ENCODE measurements at places on chromosomes 16 and 17.
A peak's percentile ranks its signal among the peaks of the same experiment; 100 is the strongest.

DNA sequence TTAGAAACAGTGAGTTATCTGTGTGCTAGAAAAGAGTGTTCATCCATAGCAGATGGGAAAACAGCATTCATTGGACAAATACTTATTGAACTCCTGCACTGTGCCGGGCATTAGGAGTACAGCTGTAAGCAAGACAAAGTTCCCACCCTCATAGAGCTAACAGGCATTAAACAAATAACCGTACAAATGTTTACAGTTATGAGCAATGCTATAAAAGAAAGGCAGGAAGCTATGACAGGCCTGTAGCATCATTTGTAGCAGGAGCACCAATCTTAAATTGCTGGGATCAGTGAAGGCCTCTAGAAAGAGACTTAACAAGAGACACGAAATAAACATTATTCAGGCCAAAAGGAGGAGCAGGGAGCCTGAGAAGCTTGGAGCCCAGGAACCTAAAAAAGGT lies 15.6 kb downstream of the SDR42E1 start:
- DNase-seq: no peak

GRCh38 chr17:78337244-78338109 lies 22.4 kb downstream of the SOCS3 start:
- no peak for DNase-seq

DNA sequence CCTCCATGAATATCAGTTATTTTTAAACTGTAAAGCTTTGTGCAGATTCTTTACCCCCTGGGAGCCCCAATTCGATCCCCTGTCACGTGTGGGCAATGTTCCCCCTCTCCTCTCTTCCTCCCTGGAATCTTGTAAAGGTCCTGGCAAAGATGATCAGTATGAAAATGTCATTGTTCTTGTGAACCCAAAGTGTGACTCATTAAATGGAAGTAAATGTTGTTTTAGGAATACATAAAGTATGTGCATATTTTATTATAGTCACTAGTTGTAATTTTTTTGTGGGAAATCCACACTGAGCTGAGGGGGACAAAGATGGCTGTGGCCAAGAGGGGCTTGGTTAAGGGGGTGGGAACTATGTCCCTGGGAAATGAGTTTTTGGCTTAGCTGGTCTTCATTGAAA lies 2.3 kb downstream of the CCL11 start:
- no peak for DNase-seq

GRCh38 chr16:84999200-84999599 lies 12.1 kb downstream of the ZDHHC7 start:
- DNase-seq: no peak

- peak; percentile 73 for DNase-seq
Measured at GRCh38 chr16:69306031-69306430, 5.1 kb upstream of the VPS4A start.

DNA sequence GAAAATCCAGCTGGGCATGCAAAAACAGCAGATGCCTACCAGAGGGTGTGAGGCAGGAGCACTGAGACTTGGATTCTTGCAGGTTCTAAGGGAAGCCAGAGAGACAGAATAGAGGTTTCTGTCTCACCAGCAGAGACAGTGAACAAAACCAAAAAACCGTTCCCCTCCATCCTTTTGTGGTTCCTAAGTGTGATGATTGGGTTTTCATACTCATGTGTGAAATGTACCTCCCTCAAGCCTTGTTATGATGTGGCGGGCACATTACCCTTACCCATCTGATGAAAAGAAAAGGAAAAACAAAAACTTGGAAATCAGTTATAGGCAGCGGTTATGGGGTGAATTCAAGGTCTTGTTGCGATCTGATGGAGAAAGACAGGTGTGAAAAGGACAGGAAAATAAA lies 172.6 kb upstream of the CDH13 start:
- no peak for DNase-seq

DNA sequence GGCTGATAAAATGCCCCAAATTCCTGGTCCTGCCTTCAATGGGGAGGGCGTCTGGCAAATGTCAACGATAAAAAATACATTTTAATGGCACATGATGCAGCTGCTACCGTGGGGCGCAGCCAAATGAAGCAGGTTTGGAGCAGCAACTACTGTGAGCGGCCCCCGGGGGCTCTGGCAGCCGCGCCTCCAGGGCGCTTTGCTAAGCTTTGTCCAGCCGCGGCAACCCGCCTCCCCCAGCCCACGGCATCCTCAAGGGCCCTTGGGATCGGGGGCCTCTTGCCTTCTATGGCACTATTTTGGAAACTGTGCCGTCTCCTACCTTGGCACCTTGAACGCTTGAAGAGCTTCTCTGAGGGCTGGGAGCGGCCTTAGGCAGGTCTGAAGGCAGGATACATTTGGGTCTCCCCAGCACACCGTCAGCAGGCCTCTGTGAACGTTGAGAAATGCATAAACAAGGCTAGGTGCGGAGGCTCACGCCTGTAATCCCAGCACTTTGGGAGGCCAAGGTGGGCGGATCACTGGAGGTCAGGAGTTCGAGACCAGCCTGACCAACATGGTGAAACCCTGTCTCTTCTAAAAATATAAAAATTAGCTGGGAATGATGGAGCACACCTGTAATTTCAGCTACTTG lies 25.1 kb downstream of the TBX4 start:
- DNase-seq: no peak

DNA sequence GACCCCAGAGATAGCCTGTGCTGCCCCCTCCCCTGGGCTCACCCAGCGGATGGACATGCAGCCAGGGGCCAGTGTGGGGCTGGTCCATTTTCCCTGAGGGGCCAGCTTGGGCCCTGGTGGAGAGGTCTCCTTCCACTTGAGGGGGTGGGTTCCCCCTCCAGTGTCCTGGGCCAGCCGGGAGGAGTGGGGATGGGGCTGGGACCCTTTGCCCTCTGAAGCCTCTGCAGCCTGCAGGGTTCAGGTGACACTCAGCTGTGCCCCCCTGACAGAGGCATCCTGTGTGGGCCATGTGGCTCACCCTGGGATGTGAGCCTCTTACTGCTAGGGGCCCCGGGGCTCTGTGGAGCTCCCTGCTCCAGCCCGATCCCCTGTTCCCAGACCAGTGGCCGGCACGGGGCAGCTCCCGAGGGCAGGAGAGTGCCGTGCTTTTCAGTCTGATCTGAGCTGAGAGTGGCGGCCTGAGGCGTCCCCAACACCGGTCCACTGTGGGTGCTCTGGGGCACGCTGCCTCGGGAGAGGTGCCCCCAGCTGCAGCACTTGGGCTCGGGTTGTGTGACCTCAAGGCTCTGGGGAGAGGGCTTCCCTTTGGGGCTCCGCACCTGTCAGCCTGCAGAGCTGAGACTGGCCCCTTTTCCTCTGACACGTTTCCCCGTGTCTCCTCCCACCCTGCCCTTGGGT lies 439 bp upstream of the GNG13 start:
- DNase-seq: no peak

DNA sequence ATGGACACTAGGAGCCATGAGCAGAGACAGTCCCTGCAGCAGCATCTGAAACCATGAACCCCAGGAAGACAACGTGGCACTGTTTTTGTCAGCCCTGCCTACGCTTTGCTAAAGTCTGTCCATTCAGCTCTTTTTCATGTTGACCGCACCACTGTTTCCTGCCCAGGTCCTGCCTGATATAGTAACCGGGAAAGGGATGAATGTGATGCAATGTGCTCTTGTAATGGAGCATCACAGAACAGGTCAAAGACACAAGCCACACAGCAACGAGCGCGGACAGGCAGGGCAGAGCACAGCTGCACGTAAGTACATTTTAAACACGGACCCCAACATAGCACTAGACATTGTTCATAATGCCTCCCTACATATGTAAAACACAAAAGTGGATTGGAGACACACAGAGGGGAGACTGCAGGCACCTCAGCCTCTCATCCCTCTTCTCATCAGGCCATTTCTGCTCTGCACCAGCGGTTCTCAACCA lies 16.9 kb upstream of the TNFRSF13B start:
- no peak for DNase-seq

DNA sequence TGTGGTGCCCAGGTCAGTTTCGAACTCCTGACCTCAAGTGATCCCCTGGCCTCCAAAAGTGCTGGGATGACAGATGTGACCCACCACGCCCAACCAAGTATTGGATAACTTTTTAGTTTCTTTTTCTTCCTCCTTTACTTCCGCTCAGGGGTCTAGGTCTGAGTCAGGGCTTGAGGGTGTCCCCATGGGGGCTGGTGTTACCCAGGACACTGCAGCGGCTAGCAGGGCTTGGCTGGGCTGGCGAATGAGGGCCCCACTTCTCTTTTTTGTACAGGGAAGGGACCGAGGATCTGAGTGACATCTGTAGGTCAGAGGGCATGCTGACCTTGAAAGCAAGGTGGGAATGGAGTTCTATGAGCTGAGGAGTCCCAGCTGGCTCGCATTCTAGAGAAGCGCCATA lies 24.9 kb downstream of the RAB11FIP3 start:
- no peak for DNase-seq

- no peak for DNase-seq
Measured at GRCh38 chr16:67843343-67843765, 1.2 kb downstream of the THAP11 start.

DNA sequence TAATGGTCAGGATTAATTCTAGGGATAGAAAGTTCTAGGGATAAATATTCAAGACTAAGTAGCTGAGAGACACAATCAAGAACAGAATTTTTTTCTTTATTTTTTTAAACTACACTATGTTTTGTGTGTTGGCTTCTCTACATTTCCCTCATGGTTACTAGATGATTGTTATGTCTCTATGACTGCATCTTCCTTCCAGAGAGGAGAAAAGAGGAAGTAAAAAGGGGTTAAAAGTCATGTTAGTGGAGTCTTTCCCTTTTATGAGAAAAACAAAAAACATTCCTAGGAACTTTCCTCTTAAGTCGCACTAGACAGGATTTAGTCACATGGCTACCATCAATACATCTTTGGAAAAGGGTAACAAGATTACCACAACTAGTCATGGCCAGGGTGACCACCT lies 375.0 kb downstream of the KCNJ2 start:
- no peak for DNase-seq

- no peak for DNase-seq
Measured at GRCh38 chr17:70829876-70830275, 660.5 kb downstream of the KCNJ2 start.

Measured in NCI-H2171 (cell line).